Activated CD8-positive, alpha-beta T cell treated with anti-CD3 and anti-CD28 coated beads for 36 hours (primary cell): ENCODE measurements at places on chromosomes 7 and 10. TPM values are rescaled to one million over a fixed set of nuclear protein-coding genes. Genes with fewer than 3 reads are reported as not detected.

GRCh38 chr10:110680273-110681020 lies 36.3 kb downstream of the RBM20 start:
- no peaks in the 10 kb centered on the region for H3K36me3 ChIP-seq
- no peaks in the 10 kb centered on the region for H3K4me1 ChIP-seq
- no peak overlapping the region for H3K4me3 ChIP-seq
- peaks cover 9% of the 10 kb centered on the region for H3K27me3 ChIP-seq
- no peak overlapping the region for H3K27ac ChIP-seq

DNA sequence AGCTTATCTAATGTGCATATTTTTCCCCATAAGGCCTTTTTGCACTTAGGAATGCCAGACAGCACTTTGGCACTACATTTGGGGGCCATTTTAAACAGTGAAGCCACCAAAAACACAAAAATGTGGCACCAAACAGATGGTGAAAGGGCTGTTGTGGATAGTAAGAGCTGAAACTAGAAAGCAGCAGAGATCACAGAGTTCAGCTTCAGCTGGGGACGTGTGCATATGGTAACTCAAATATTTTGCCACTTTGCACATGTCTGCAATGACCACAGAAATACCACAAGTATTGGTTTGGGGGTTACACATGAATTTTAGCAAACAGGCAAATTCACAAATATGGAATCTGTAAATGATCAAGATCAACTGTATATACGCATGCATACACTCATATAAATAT lies 72.8 kb downstream of the PODXL start:
- H3K36me3 ChIP-seq, result peaks cover 6% of the 10 kb centered on the region
- DNase-seq, result no peak
- H3K27me3 ChIP-seq, result no peaks in the 10 kb centered on the region
- H3K27ac ChIP-seq, result no peak overlapping the region
- no peak overlapping the region for H3K4me3 ChIP-seq

ZNF32 gene
- total RNA-seq, result 13.7 TPM

TRIM73 gene
- 6.4 TPM for total RNA-seq
